NCI-H1105 (cell line): ENCODE measurements at places on chromosomes 7 and 10.

DNA sequence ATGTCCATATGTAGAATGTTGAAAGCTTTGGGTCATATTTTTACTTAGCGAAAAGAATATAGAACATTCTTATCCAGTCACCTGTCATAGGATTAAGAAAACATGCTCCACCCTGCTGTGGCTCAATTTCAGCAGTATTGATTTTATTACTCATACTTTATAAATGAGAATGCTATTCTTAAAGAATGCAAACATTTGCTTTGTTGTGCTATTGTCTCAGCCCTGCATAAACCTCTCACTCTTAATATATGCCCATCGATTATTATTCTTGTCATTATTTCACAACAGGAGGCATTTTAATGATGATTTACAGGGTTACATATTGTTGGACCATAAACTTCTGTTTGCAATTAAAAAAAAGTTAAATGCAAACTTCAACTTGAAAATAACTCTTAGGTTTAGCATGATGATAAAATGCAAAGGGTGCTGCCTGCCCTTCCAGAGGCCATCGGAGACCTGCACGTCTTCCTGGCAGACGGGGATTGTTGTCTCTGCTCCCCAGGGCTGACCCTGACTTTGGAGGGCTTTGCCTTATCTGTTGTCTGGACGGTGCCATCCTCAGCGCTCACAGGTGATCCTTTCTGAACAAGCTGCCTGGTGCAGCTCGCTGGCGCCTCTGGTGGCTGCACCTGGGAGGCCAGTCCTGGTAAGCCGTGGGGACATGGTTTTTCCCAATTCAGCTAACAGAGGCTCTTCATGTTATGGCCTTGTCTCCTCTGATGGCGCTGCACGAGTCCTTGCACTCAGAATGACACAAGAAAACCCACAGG, 50.0 kb upstream of the SHH start:
- DNase-seq, result no peak

GRCh38 chr7:100372256-100372655, 1.0 kb upstream of the PILRA start:
- DNase-seq, result no peak

GRCh38 chr7:137446025-137446424, 102.5 kb upstream of the PTN start:
- DNase-seq, result no peak

GRCh38 chr7:36923943-36924436, 199.7 kb upstream of the AOAH start:
- DNase-seq, result no peak

- DNase-seq, result no peak
Measured at GRCh38 chr10:21083861-21084260, 186.8 kb upstream of the NEBL start.

DNA sequence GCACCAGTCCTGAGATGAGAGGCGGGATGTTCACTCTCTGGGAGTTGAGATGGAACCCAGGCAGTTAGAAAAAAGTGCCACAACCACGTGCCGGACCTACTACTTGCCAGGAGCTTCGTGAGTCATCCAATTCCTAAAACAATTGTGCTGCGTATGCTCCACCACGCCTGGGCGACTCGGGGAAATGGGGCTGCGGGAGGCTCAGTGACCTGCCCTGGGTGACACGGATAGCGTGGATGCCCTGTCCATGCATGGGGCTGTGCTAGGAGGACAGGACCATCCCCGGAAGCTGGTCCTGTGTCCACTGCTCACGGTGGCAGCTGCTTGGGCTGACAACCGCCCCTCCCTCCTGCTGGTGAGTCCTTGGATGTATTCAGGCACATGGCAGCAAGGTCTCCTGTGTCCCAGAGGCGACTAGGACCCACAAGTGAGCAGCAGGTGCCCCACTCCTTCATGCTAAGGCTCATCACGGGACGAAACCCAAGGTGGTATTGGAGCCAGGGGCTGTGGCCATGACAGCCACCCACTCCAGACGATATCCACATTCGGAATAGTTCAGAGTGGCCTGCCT, 90.4 kb downstream of the BMS1 start:
- DNase-seq, result no peak

DNA sequence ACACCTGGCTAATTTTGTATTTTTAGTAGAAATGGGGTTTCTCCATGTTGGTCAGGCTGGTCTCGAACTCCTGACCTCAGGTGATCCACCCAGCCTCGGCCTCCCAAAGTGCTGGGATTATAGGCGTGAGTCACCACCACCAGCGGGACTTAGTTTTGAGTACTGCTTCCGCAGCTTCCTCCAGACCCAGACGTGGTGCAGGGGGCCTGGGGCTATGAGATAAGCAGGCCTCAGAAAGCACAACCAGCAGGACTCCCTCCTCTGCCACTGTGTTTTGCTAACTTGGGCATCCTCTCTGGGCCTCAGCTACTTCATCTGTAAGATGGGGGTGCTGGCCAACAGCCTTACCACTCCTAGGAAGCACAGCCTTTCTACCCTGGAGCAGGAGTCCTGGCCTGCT, 37.8 kb downstream of the GOLGA7B start:
- DNase-seq, result no peak

GRCh38 chr10:287814-288213, 152.6 kb downstream of the ZMYND11 start:
- no peak for DNase-seq
